Activated CD4-positive, CD25-positive, alpha-beta regulatory T cell (primary cell): ENCODE measurements at places on chromosomes 5 and 9.

DNA sequence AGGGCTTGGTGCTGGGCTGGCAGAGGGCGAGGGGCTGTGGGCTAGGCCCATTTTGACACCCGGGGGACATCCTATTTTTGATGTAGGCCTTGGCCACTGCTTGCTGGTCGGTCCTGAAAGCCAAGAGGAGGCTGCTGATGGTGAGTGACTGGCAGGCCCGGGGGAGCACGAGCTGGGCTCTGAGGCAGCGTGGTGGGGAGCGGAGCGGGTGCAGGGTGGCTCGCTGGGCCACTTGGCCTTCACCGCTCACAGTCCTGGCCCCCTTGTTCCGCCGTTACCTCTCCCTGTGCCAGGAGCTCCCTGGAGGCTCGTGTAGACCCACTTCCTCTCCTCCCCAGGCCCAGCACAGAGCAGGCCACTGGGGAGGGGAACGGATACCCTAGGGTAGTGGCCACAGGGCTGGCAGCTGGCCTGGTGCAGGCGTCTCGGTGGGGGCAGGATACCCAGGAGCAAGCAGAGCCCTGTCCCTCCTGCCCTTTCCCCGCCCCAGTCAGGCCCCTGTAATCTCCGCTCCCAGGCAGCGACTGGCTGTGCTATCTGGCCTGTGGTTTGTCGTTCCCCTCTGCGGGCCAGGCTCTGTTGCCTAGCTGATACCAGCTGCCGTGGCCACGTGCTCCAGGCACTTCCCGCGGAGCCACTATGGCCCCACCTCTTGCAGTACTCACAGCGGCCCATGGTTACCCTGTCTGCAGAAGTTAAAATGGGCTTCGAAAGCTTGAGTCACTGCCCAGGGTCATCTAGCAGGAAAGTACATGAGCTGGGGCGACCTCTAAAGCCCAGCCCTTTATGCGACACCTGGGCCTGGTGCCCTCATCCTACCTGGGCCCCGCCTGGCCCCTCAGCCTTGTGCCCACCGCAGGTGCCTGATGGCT is 11.7 kb upstream of the DOLPP1 start:
- no peak for DNase-seq

GRCh38 chr9:90301277-90301653 is 341.4 kb downstream of the DIRAS2 start:
- DNase-seq: no peak

GRCh38 chr9:91131433-91131839 is 230.3 kb downstream of the AUH start:
- no peak for DNase-seq

DNA sequence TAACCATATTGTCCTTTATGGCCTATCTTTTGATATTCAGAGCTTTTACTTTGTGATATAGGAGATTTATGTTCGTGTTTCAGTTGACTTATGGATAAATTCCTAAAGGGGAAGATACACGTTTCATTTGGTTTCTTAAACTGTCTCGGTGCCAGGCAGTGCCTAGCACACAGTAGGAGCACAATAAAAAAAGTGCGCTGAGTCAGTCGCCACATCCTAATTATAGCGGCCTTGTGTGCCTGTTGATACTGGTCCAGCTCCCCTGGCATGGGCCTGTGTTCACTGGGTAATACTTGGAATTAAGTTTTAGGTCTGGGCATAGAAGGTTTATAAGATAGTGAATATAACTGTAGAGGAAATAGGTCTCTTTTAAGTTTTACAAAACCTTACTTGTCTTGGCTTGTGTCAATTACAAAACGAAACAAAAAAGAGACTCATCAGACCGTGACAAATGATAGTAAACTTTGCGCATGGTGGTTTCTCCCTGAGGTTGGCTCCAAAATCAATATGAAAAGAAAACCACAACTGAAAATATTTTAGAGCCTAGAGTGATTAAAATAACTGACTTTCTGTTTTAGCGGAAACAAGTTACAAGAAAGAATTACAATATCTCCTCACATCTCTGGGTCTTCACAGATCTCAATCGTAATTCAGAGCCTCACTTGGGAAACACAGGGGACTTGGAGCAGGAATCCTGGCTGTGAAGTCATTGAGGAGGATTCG is 84.8 kb downstream of the MVB12B start:
- DNase-seq: no peak

DNA sequence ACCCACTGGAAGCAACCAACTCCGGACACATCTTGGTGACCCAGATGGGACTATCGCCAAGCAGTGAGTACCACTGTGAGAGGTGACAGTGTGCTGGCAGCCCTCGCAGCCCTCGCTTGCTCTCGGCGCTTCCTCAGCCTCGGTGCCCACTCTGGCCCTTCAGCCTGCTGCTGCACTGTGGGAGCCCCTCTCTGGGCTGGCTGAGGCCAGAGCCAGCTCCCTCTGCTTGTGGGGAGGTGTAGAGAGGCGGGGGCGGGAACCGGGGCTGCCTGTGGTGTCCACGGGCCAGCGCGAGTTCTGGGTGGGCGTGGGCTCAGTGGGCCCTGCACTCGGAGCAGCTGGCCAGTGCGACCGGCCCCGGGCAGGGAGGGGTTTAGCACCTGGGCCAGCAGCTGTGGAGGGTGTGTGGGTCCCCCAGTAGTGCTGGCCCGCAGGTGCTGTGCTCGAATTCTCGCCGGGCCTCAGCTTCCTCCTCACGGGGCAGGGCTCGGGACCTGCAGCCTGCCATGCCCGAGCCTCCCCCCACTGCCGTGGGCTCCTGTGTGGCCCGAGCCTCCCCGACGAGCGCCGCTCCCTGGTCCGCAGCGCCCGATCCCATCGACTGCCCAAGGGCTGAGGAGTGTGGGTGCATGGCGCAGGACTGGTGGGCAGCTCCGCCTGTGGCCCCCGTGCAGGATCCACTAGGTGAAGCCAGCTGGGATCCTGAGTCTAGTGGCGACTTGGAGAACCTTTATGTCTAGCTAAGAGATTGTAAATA is 78.5 kb upstream of the PLPP1 start:
- no peak for DNase-seq

DNA sequence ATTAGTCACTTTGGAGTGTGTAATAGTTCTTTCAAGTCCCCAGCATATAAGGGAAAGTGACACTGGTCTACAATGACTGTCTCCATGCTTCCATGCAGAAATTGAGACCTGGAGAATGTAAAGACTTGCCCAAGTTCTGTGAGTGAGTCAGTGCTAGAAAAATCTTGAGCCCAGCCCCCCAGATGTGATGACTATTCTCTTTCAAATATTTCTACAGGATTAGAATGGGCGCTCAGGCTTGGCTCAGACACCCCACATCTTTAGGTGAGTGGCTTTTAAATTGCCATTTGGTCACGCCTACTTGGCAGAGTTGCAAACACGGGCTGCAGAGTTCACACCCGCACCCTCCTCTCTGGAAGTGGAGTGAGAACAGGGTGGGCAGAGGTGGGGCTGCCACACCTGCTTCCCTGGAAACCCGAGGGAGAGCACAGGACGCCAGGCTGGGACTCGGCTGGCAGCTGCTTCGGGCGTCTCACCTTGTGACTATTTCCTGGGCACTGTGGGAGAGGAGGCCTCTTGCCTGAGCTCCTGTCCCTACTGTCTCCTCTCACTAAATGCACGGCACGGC is 37.6 kb downstream of the ROPN1L start:
- DNase-seq: no peak

GRCh38 chr5:55864606-55865541 is 13.7 kb downstream of the IL31RA start:
- no peak for DNase-seq

- DNase-seq: no peak
These were observed 11.8 kb downstream of the S100Z start for GRCh38 chr5:76861612-76862011.

DNA sequence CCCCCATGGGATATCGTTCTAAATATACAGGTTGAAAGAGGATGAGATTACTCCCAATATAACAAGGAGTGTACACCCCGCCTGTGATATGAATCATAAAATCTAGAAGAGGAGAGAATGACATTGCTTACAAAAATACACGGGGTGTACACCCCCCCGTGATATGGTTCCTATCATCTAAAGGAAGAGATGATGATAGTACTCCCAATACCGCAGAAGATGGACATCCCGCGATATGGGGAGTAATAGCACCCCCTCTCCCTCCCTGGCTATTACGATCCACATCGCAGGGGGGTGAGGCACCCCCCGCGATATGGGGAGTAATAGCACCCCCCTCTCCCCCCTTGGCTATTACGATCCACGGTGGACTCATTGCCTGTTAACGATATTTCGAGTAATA is 124.6 kb downstream of the TMEM38B start:
- DNase-seq: no peak

DNA sequence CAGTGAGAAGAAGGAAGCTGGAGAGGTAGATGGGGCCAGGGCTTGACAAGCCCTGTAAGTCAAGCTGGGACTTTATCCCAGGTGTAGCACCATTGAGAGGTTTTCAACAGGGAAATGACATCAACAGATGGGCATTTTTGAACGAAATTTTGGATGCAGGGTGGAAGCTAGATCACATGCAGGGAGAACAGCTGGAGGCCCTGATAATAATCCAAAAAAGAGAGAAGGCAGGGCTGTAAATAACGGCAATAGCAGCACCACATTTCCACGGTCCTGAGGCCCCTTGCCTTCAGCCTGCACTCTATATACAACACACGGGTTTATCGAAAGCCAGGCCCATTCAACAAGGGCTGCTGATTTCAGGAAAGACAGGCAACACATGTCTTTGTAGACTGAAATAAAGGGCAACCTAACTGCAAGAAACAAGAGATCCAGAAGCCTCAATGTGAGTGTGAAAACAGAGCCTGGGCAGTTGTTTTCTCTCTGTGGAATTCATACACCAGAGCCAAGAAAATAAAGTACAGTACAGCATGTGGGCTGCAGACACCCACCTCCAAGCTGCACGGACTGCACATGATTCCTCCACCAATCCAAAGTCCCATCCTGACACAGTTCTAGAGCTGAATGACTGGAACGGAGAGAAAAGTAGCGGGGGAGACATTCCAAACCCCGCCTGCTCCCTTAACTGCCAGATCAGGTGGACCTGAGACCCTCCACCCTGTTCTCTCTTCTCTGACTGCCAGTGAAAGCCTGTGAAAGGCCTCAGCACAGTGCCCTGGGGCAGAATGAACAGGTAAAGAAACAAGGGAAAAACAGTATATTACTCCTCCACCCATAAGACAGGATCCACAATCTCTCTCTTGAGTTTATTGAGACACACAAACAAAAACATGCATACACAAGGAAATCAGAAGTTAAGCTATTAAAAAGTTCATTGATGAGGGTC is 36.3 kb downstream of the KLHL3 start:
- DNase-seq: no peak

- no peak for DNase-seq
These were observed 136.3 kb upstream of the NR3C1 start for GRCh38 chr5:143539742-143540141.

DNA sequence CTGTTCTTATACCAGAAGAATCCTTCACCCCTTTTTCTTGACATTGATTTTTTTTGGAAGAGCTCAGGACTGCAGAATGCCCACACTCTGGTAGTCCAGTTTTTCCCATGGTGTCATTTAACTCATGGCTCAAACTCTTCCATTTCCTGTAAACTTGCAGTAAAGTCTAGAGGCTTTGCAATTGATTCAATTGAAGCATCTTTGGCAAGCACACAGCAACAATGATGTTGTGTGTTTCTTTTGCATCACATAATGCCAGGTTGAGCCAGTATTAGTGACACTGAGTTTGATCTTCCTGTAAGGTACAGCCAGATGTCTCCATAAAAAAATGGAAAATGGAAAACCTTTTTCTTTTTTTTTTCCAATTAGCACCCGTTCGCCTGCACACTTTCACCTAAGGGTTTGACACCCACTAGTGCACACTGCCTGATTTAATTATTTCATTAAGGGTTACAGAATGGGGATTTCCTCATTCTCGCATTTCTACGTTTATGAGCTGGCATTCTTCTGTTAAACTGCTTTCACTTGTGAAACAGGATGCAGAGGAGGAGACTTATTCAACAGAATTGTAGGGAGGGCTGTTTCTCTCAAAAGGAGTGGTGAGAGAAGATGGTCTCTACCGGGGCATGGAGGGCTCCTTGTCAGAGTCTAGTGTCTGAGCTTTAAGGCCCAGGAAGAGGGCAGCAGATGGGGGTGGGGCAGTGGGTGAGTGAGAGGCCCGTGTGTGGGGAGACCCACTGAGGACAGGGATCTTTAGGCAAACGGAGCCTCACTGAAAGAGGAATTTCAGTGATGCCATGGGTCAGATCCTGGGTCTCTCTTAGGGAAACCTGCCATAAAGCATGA is 2.2 kb upstream of the S1PR3 start:
- no peak for DNase-seq

- no peak for DNase-seq
These were observed 129.0 kb downstream of the APBA1 start for GRCh38 chr9:69542942-69543704.

DNA sequence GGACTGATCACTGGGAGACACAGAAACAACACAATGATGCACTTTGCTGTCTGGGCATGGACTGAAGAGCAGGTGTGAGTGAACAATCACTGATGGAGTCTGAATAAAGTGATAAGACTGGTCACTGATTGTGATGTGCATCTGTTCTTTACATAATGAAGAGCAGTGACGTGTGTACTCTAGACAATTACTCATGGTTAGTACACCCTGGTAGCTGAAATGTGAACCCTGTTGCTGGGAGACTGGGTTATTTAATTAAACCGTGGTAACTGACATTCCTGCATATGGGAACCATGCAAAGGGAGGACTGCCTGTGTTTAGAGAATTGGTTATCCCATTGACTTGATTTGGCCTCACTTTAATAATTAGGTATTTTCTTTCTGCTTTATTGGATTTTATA is 202.9 kb downstream of the NR2F1-AS1 start:
- no peak for DNase-seq

- no peak for DNase-seq
These were observed 68.6 kb downstream of the ERMP1 start for GRCh38 chr9:5764130-5764868.

DNA sequence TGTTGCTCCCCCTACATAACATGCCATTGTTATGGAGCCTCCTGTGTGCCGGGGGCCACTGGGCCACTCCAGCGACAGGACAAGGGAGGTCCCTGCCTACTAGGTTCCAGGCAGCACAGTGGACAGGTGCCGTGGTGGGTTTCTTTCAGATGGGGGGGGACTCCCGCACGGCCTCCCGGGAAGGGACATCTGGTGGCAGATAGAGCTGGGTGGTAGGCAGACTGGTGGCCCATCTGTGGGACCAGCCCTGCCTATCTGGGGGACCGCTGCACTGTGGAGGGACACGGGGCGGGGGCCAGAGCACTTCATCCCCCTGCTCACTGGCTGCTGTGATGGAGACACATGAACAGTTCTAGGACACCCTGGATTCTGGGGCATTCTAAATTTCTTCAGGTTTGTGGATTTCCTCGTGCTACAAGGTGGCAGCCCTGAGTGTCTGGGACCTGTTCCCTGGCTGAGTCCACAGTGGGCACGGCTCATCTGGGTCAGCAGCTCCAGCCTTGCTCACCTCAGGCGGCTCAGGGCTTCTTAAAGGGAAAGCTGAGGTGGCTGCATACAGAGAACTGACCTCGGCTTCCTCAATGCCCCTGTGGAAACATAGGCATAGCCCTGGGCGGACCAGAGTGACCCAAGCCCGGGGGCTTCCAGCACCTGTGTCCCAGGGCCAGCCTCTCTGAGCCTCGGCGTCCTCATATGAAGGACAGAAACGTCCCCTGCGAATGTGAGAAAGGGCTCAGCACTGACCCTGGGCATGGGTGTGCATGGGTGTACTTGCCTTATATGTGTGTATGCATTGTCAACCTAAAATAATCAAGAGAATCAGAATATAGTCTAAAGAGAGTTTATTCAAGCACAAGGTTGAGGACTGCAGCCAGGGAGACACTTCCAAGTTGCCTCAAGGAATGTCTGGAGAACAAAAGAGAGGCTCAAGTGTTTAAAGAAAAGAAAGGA is 22.5 kb downstream of the FGD3 start:
- no peak for DNase-seq

- no peak for DNase-seq
These were observed 194.0 kb downstream of the RFX3 start for GRCh38 chr9:3331801-3332200.
